SJSA1 (cell line): ENCODE measurements at places on chromosomes 5 and 9. TPM values are rescaled to one million over a fixed set of nuclear protein-coding genes. Genes with fewer than 3 reads are reported as not detected.

The SHISAL2B gene
- not detected in 2 replicates for total RNA-seq

DNA sequence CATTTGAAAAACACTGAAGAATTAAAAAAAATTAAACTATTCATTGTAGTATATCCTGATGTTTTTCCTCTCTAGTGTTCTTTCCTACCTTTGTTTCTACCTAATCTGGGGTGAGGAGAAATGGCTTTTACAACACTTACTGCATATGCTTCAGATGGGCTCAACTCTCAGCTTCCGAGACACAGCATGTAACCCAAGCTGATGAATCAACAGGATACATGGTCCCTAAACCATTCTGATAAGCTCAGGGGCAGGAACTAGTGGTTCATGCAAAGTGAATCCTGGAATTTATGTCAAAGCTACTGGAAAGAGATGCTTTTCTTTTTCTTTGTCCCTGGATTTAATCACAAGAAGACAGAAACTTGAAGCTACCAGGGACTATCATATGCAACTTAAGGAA is 672.5 kb upstream of the RORB start:
- no peak for DNase-seq

DNA sequence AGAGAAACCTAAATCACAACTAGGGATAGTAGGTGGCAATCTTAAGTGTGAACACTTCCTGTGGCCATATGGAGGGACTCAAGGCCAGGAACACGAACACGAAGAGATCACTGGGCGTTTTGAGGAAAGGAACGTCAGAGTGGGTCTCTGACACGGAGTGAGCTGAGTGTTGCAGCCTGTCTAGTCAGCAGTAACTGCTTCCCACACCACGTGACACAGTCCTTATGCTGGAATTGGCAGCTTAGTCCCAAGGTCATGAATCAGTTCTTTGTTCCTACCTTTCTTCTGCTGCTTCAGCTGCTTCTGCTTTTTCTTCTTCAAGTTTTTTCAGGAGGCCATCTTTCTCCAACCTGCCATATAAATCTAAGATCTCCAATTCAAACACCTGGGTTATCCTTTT is 18.2 kb downstream of the SPACA9 start:
- no peak for DNase-seq

The EGFLAM gene
- total RNA-seq, result 0.08 TPM in 1 of 2 replicates, not detected in the other

The LCN15 gene
- total RNA-seq, result not detected in 2 replicates

The FSD1L gene
- total RNA-seq, result 2.2 and 3.0 TPM in 2 replicates

DNA sequence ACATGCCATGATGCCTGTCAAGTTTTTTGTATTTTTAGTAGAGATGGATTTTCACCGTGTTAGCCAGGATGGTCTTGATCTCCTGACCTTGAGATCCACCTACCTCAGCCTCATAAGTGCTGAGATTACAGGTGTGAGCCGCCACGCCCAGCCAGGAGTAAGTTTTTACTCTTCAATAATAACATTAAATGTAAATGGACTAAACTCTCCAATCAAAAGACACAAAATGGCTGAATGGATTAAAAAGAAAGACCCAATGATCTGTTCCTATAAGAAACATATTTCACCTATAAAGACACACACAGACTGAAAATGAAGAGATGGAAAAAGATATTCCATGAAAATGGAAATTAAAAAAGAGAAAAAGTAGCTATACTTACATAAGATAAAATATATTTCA is 37.2 kb upstream of the ISOC1 start:
- no peak for DNase-seq

- DNase-seq, result no peak
These were observed 136.3 kb upstream of the ACTBL2 start for GRCh38 chr5:57618767-57619381.

The TICAM2 gene
- total RNA-seq, result 13.6 and 22.1 TPM in 2 replicates

DNA sequence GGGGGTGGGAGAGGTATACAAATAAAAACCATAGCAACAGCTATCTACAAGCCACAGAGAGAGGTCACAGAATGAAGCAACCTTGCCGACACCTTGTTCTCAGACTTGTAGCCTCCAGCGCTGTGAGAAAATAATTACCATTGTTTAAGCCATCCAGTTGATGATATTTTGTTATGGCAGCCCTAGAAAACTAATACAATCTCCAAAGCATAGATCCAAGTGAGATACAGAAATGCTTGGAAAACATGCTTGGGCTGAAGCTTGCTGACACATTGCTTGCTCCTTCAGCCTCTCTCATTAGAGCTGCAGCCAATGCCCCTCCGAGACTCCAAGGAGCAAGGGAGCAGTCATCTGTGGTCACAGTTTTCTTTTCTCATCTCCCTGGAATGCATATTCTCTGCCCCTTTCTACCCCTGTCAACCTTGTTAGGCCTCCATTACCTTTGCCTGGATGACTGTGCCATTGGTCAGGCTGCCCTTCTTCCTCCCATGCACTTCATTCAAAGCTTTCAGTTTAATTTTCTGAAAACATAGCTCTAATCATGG is 401.4 kb upstream of the KLF4 start:
- no peak for DNase-seq

GRCh38 chr5:125286271-125286670 is 539.8 kb upstream of the ZNF608 start:
- no peak for DNase-seq

GRCh38 chr5:57466544-57466943 is 16.1 kb downstream of the ACTBL2 start:
- DNase-seq, result no peak

The TMEFF1 gene
- total RNA-seq, result 1.3 and 9.3 TPM in 2 replicates

DNA sequence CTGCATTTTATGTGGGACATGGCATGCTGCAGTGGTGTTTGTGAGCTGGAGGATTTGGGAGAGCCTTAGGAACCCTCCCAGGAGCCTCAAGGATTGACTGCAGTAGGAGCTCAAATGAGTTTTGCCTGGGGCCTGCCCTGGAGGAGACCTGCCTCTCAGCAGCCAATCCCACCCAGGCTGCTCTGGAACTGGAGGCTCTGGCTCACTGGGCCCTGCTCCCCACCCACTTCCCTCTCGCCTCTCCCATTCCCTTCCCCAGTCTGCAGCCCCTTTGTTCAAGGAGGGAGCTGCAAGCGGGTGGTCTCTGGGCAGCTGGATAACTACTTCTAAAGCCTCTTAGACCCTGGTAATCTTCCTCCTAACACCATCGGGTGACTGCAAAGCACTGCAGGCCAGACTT is 24.2 kb downstream of the KCNIP1 start:
- DNase-seq, result no peak

GRCh38 chr5:111308951-111309350 is 84.8 kb downstream of the CAMK4 start:
- DNase-seq, result no peak

The BTNL3 gene
- not detected in 2 replicates for total RNA-seq

- DNase-seq, result no peak
These were observed 207.4 kb downstream of the DAB2IP start for GRCh38 chr9:121858788-121859187.

The CCDC180 gene
- 0.03 and 0.13 TPM in 2 replicates for total RNA-seq

GRCh38 chr9:126367616-126368015 is 41.0 kb downstream of the MVB12B start:
- DNase-seq, result no peak

- DNase-seq, result no peak
These were observed 110.7 kb downstream of the OLFM1 start for GRCh38 chr9:135198144-135198543.

GRCh38 chr9:79572032-79572607 is 355 bp downstream of the TLE4 start:
- no peak for DNase-seq

The ZNF608 gene
- total RNA-seq, result 13.1 and 17.2 TPM in 2 replicates

The SLC34A3 gene
- total RNA-seq, result not detected in 2 replicates

DNA sequence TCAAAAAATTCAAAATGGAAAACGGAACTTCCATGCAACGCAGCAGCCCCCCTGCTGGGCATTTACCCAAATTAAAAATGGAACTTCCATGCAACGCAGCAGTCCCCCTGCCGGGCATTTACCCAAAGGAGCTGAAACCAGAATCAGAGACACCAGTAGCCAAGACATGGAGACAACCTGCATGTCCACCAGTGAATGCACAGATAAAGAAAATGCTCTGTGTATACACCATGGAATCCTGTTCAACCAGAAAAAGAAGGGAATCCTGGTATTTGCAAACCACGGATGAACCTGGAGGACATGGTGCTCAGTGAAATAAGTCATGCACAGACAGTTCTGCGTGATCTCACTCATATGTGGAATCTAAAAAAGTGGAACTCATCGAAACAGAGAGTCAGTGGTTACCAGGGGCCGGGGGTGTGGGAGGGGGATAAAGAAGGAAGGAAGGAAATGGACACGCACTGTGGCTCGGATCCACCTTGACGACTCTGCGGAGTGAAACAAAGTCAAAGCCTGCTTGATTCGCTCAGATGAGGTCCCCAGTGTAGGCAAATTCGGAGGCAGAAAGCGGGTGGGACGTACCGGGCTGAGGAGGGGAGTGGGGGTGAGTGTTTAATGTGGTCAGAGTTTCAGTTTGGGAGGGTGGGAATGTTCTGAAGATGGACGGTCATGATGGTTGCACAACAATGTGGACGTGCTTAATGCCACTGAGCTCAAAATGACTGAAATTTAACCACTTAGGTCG is 40.2 kb upstream of the EXOC3 start:
- peak; percentile 36 for DNase-seq

GRCh38 chr9:133333566-133333965 is 2.4 kb downstream of the SURF6 start:
- no peak for DNase-seq

- no peak for DNase-seq
These were observed 95.1 kb downstream of the BRINP1 start for GRCh38 chr9:119273984-119274665.

GRCh38 chr5:91850031-91850430 is 466.9 kb upstream of the ARRDC3 start:
- DNase-seq, result no peak

- no peak for DNase-seq
These were observed 66.3 kb downstream of the RCL1 start for GRCh38 chr9:4859035-4859434.
